Lower lobe of right lung (tissue), 2 donors: ENCODE measurements at places on chromosomes 11 and 22.

DNA sequence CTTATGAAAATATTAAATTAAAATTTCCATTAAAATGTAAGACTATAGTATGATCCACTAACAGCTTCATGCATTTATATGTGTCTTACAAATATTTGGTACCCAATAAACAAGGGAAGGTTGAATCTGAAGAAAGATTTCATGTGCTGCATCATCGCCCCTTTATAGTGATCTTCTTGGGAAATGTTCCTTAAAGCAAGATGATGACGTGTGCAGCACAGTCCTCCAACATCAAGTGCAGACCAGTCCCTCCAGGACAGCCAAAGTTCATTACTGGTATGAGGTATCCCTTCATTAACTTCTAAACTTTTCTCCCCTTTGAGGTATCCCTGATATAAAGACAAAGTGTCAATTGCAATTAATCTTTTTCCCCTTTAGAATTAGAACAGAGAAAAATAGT is 567.0 kb downstream of the METTL15 start:
- DNase-seq: no peak

- DNase-seq: no peak
These were observed 50.2 kb upstream of the FGF3 start for GRCh38 chr11:69869311-69869939.

GRCh38 chr11:116374085-116374484 is 398.7 kb downstream of the BUD13 start:
- no peak for DNase-seq

DNA sequence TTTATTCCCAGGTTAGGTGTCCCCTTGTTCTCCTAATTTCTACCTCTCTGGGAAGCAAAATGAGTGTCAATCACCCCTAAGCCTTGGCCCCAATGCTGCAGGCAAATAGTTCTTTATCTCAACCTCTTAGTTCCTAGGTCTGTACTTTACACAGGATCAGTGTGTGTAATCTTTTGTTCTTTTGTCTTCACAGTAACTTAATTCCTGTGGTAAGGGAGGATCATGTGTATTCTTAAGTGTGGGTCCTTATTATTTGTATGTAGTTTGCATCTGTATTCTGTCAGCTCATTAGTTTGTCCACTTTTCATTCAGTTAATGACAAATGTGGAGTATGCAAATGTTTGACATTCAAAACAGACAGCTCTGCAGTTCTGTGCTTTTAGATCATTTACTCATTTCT is 166.7 kb downstream of the FAT3 start:
- no peak for DNase-seq

DNA sequence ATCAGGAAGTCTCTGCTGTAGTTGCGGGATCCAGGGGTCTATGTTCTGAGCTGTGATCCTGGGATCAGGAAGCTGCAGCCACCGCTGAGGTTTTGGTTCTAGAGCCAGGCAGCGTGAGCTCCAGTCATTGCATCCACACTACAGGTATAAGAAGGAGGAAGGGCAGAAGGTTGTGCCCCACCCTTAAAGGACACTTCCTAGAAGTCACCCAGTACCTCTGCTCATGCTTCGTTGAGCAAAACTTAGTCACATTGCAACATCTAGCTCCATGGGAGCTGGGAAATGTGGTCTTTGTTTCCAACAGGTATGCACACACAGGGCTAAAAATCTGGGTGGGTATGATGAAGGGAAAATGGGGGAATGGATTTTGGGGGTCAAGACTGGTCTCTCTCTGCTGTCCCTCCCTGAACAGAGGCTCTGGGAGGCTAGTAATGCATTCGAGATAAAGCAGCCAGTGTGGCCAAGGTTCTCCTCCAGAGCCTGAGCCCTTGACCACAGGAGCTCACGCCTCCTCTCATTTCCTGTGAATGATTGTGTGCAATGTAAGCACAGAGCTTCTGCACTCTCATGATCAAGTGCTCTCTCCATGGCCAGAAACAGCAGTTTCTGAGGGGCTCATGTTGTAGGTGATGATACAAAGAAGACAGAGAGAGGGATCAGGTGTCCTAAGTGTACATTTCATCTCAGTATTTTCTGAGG is 86.8 kb upstream of the OR4B1 start:
- DNase-seq: no peak

- DNase-seq: no peak
These were observed 2.7 kb downstream of the RBM14 start for GRCh38 chr11:66619080-66619554.

- DNase-seq: no peak
These were observed 21.6 kb upstream of the GDPD4 start for GRCh38 chr11:77322926-77323590.

DNA sequence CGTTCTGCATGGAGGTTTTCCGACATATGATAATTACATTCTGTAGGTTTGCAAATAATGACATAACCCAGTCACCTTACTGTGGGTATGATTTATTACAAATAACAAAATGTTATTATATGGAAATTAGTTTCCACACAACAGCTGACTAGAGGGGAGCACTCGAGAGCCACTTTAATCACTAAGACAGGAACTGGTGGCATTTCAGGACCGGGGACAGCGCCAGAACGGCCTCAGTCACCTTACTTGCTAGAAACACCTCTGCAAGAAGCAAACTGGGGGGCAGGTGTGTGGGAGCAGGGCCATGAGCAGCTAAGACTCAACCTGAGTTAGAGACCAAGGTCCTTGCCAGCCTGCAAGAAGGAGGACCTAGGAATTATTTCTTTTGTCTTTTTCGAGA is 199.9 kb downstream of the DSCAML1 start:
- DNase-seq: no peak

DNA sequence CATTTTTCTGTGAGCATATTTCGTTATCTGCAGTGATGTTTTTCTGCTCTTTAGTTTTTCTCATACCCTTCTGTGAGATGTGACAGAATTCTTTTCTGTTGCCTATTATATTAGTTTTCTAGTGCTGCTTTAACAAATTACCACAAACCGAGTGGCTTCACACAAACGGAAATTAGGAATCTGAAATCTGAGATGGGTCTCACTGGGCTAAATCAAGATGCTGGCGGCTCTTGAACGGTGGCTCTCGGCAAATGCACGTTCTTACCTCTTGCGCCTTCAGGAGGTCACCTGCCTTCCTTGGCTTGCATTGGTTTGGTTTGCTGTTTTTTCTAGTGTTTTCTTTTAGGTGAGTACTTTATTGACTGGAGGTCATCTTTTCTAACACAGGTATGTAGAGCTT is 13.0 kb downstream of the ZBED4 start:
- no peak for DNase-seq

- DNase-seq: no peak
These were observed 125.3 kb downstream of the MORC2 start for GRCh38 chr22:30843245-30843644.

DNA sequence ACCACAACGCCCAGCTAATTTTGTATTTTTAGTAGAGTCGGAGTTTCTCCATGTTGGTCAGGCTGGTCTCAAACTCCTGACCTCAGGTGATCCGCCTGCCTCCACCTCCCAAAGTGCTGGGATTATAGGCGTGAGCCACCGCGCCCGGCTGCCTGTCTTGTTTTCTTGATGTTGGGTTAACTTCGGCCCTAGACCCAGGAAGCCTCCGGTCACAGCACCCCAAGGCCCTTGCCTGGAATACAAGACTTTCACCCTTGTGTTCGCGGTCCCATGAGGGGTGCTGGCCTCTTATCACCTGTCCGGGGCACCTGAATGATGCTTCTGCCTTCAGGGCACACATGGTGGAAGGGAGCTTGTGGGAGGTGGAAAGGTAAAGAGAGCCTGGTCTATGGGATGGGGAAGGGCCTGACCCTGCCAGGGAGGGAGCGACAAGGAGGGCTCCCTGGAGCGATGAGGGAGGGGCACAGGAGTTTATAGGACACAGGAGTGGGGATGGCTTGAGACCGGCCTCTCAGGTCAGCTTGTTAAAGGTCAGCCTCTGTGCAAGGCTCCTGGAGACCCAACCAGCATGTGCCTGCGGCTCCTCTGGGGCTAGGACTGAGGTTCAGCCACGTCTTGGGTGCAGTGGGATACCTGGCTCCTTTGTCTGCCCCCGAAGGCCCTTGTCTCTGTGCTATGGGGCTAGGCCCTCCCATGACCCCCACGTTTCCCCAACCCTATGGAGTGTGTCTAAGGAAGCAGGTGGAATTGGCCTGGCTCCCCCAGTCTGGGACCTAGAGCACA is 34.7 kb upstream of the GRAMD4 start:
- DNase-seq: peak; percentile 37
